Astrocyte (in vitro differentiated cells and primary cell): ENCODE measurements at places on chromosomes 2 and 18. TPM values are rescaled to one million over a fixed set of nuclear protein-coding genes. Genes with fewer than 3 reads are reported as not detected.

- H3K36me3 ChIP-seq, result no peaks in the 10 kb centered on the region
- peak overlapping the region; percentile 59 for H3K27ac ChIP-seq
- no peaks in the 10 kb centered on the region for H3K27me3 ChIP-seq
Measured at GRCh38 chr18:8142131-8142711, 467.0 kb upstream of the RAB12 start.

- H3K4me3 ChIP-seq, result no peak overlapping the region
Measured at GRCh38 chr2:225616848-225617247, 217.3 kb downstream of the NYAP2 start.

GRCh38 chr2:209094221-209094620 lies 329.6 kb upstream of the MAP2 start:
- no peak overlapping the region for H3K27ac ChIP-seq
- no peak overlapping the region for H3K4me3 ChIP-seq
- no peaks in the 10 kb centered on the region for H3K4me1 ChIP-seq
- DNase-seq, result no peak

DNA sequence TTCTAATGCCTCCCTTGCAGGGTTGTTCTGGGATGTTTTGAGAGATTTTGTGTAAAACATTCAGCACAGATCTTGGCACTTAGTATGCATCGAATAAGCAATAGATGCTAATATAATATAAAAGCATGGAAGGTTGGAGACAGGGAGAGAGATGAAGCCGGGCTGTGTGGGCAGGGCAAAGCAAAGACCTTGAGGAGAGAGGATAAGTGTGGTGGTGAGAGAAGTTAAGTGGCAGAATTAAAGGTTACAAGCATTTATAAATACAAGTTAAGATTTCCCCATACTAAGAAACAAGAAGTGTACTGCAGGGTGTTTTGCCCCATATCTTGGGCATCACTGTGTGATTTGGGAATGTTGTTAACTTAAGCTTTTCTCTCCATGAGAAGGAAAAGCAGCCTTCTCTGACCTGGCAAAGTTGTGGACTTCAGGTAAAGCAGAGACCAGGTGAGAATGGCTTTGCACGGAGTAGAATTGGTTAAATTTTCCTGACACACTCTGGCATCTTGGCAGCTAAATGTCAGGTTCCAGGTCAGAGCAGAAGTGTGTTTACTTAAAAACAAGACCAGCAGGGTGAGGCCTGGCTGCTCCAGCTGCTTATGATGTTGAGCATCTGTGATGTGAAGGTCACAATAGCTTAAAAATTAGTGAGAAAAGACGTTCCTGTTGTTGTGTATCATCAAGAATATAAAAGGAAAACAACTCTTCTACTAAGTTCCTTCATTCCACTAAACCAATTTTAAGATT lies 288.5 kb upstream of the HNMT start:
- no peak overlapping the region for H3K4me3 ChIP-seq
- no peak overlapping the region for H3K27ac ChIP-seq
- no peak for DNase-seq
- no peaks in the 10 kb centered on the region for H3K4me1 ChIP-seq
- no peaks in the 10 kb centered on the region for H3K27me3 ChIP-seq

- H3K27me3 ChIP-seq, result peaks cover 45% of the 10 kb centered on the region
- H3K4me3 ChIP-seq, result no peak overlapping the region
- no peaks in the 10 kb centered on the region for H3K36me3 ChIP-seq
- peaks cover 9% of the 10 kb centered on the region for H3K4me1 ChIP-seq
Measured at GRCh38 chr2:98935111-98935770, 784 bp downstream of the CRACDL start.

GRCh38 chr2:238554468-238555315 lies 128.0 kb downstream of the ASB1 start:
- DNase-seq, result no peak
- no peaks in the 10 kb centered on the region for H3K4me1 ChIP-seq
- no peaks in the 10 kb centered on the region for H3K36me3 ChIP-seq
- H3K27ac ChIP-seq, result no peak overlapping the region

- peaks cover 17% of the 10 kb centered on the region for H3K4me1 ChIP-seq
- no peaks in the 10 kb centered on the region for H3K36me3 ChIP-seq
- no peak for DNase-seq
- no peak overlapping the region for H3K27ac ChIP-seq
Measured at GRCh38 chr2:23388294-23388693, 3.3 kb downstream of the KLHL29 start.

GRCh38 chr2:7632420-7632819 lies 715.2 kb downstream of the RNF144A start:
- no peaks in the 10 kb centered on the region for H3K36me3 ChIP-seq
- no peaks in the 10 kb centered on the region for H3K27me3 ChIP-seq
- H3K4me1 ChIP-seq, result peaks cover 4% of the 10 kb centered on the region
- no peak for DNase-seq

GRCh38 chr2:101829429-101829828 lies 131.9 kb downstream of the MAP4K4 start:
- H3K27me3 ChIP-seq, result no peaks in the 10 kb centered on the region
- peaks cover 38% of the 10 kb centered on the region for H3K36me3 ChIP-seq
- no peak overlapping the region for H3K4me3 ChIP-seq

GRCh38 chr2:39484206-39484605 lies 47.1 kb upstream of the MAP4K3 start:
- H3K36me3 ChIP-seq, result no peaks in the 10 kb centered on the region
- H3K27me3 ChIP-seq, result no peaks in the 10 kb centered on the region
- DNase-seq, result no peak
- H3K4me3 ChIP-seq, result no peak overlapping the region
- H3K27ac ChIP-seq, result no peak overlapping the region
- peaks cover 24% of the 10 kb centered on the region for H3K4me1 ChIP-seq

- no peaks in the 10 kb centered on the region for H3K36me3 ChIP-seq
- no peak overlapping the region for H3K4me3 ChIP-seq
- no peak overlapping the region for H3K27ac ChIP-seq
- no peaks in the 10 kb centered on the region for H3K27me3 ChIP-seq
- H3K4me1 ChIP-seq, result peaks cover 14% of the 10 kb centered on the region
- DNase-seq, result no peak
Measured at GRCh38 chr2:221530653-221531037, 41.5 kb downstream of the EPHA4 start.

DNA sequence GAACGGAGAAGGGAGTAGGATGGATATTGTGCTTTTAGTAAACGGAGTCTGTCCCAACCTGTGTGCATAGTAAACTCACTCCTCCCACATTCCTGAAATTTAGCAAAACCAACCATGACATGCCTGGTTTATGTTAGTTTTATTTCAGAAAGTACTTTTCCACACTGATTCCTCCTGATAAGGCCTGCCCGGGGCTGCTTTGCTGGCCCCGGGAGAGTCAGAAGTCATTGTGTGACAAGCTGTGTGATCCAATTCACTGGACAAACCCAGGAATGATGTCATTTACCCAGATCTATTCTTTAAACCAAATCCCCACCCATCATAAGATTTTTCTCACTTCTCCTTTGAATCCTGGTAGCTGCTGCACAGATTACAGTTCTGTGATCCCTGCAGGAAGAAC lies 109.0 kb downstream of the SETBP1 start:
- no peaks in the 10 kb centered on the region for H3K36me3 ChIP-seq
- peaks cover 19% of the 10 kb centered on the region for H3K4me1 ChIP-seq
- no peak overlapping the region for H3K27ac ChIP-seq

- H3K36me3 ChIP-seq, result no peaks in the 10 kb centered on the region
- H3K4me1 ChIP-seq, result no peaks in the 10 kb centered on the region
- H3K27me3 ChIP-seq, result no peaks in the 10 kb centered on the region
- H3K27ac ChIP-seq, result no peak overlapping the region
- no peak overlapping the region for H3K4me3 ChIP-seq
Measured at GRCh38 chr18:3037423-3037915, 24.5 kb upstream of the LPIN2 start.

GRCh38 chr2:109660046-109660860 lies 46.1 kb downstream of the SOWAHC start:
- no peak for DNase-seq
- H3K27me3 ChIP-seq, result no peaks in the 10 kb centered on the region
- no peak overlapping the region for H3K4me3 ChIP-seq
- no peak overlapping the region for H3K27ac ChIP-seq
- H3K36me3 ChIP-seq, result no peaks in the 10 kb centered on the region

GRCh38 chr2:186281726-186282125 lies 204.3 kb upstream of the ZC3H15 start:
- no peaks in the 10 kb centered on the region for H3K4me1 ChIP-seq
- no peaks in the 10 kb centered on the region for H3K36me3 ChIP-seq
- no peak overlapping the region for H3K4me3 ChIP-seq
- H3K27me3 ChIP-seq, result no peaks in the 10 kb centered on the region
- peak; percentile 2 for DNase-seq
- H3K27ac ChIP-seq, result no peak overlapping the region

DNA sequence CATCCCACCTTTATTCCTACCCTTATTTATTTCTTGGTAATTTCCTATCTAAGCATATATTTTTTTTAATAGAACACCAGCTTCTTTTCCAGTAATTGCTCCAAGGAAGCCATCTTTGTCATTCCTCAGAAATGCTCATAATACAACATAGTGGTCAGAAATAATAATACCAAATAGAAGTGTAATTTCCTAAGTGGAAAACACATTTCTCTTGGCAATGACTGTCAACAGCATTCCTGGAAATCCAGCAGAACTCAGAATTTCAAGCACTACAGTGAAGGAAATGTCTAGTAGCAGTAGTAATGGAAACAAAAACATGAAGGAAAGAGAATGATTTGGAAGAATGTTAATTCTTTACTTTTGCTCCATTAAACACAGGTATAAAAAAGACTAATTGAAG lies 56.6 kb downstream of the GDF7 start:
- H3K4me3 ChIP-seq, result no peak overlapping the region
- no peaks in the 10 kb centered on the region for H3K36me3 ChIP-seq
- peaks cover 5% of the 10 kb centered on the region for H3K4me1 ChIP-seq
- peak; percentile 78 for DNase-seq
- no peak overlapping the region for H3K27ac ChIP-seq

GRCh38 chr18:58785171-58785805 lies 79.4 kb upstream of the ZNF532 start:
- peaks cover 38% of the 10 kb centered on the region for H3K4me1 ChIP-seq
- no peaks in the 10 kb centered on the region for H3K36me3 ChIP-seq
- no peak overlapping the region for H3K4me3 ChIP-seq
- H3K27ac ChIP-seq, result peak overlapping the region; percentile 93

UGT1A9 gene
- total RNA-seq, result not detected in 2 replicates

CAPN14 gene
- 0.12 and 0.14 TPM in 2 replicates for total RNA-seq

C2orf76 gene
- 8.1 and 9.2 TPM in 2 replicates for total RNA-seq

CEP68 gene
- 6.9 and 8.1 TPM in 2 replicates for total RNA-seq

ANKRD30B gene
- not detected in 2 replicates for total RNA-seq
